ENCODE measurements at places on chromosomes 2 and 18.

DNA sequence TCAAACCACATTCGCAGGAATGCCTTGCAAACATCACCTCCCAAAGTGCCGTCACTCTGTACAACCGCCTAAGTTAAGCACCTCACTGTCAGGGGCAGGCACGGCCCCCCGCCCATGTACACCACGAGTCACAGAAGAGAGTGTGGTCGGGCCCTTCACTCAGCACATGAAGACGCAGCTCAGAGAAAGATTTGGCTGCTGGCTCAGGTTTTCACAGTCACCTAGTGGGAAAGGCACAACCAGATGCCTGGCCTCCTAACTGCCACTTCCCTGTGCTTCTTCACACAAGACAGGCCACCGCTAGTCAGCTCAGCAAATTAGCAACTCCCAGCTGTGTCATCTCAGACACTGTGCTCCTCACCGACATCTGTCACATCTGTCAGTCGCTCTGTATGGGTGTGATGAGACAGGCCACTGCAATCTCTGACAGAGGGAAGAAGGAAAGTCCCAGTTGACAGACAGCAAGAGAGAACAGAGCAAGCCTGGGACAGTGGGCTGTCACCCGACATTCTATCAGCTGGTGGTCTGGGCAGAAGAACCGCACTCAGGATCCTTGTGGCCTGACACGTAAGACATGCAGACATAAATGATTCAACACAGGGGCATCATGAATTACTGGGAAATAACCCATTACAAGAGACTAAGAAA lies 60.8 kb downstream of the CRACDL start:
- no peak for DNase-seq

DNA sequence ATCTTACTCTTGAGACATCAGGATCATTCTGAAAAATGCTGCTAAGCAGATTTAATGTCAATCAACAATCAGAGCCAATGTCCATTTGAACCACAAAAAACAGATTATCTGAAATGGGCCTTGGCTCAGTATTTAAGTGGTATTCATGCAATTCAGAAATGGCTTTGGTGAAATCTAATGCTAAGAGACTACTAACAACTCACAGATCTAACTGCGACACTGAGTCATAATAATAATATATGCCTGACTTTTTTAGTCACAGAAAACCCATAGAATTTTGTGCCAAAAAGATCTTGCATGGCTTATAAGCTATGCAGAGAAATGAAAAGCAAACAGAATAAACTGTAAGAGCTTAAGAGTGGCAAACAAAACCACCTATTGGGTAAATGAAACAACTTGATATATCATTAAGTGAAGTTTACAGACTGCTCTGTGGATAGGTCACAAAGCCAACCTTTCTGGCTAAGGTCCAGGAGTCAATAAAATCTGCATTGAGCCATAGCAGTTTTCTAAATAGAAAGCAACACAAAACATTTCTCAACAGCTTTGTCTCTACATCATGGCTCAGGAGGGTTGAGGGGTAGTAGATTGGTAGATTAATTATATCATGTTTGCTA lies 234.3 kb downstream of the LRATD1 start:
- DNase-seq, result no peak

- DNase-seq, result no peak
Measured at GRCh38 chr2:228917220-228917619, 353.9 kb downstream of the PID1 start.

DNA sequence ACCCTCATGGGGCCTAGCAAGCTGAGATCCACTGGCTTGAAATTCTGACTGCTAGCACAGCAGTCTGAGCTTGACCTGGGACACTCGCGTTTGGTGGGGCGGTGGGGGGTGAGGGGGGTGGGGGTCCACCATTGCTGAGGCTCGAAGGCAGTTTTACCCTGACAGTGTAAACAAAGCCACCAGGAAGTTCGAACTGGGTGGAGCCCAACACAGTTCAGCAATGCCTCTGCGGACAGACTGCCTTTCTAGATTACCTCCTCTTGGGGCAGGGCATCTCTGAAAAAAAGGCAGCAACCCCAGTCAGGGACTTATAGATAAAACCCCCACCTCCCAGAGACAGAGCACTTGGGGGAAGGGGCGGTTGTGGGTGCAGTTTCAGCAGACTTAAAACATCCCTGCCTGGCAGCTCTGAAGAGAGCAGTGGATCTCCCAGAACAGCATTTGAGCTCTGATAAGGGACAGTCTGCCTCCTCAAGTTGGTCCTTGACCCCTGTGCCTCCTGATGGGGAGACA lies 149.7 kb upstream of the TANK start:
- no peak for DNase-seq

DNA sequence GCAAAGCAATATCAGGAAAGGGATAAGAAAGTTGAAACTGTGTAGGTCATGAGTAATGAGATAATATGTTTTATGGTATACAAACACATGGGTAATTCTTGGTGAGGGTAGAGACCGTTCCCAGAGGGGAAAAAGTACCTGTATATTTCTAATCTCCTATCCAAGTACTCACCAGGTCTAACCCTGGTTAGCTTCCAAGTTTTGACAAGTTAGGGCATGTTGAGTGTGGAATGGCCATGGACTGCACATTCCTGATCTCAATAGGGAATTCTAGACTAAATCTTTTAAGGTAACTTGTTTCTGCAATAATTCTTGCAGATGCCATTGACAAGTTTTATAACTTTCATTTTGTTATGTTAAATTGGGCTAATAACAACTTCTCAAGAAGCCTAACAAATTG lies 216.6 kb downstream of the SPAG16 start:
- DNase-seq, result no peak

DNA sequence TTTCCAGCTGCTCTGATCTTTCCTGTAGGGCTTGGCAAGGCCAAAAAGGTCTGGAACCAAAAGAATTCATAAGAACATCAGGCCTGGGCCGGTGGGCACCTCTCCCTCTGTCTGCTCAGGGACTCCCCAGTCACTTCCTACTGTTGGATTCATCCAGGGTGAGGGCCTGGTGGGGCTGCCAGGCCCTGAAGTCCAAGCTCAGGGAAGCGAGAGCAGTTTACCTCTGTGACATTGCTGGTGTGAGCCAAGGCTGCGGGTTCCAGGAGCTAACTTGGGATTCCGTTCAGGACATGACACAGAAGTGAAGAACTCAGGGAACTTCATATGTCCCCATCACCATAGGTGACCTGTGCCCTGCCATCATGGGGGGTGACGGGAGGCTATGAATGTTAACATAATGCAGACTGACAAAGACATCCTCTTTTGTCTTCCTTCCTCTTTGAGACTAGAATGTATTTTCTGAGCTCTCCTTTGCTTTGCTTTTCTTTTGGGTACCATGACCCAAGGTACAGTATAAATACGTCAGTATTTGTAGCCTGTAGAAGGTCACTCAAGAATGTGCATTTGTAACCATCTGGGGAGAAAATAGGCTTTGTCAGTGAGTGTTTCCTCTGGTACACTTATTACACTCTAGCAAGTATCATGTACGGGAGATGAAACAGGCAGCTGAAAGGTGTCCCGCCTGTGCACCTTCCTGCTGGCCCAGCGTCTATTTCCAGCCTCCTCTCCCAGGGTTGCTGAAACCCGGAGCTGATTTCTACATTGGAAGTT lies 130.5 kb upstream of the SLC1A4 start:
- no peak for DNase-seq

- no peak for DNase-seq
Measured at GRCh38 chr2:3585261-3586109, 9.4 kb upstream of the COLEC11 start.

- DNase-seq, result no peak
Measured at GRCh38 chr2:181500201-181500600, 43.0 kb downstream of the ITGA4 start.

GRCh38 chr2:53473775-53474311 lies 293.8 kb upstream of the CHAC2 start:
- no peak for DNase-seq

- no peak for DNase-seq
Measured at GRCh38 chr2:122129399-122129798, 373.9 kb downstream of the TSN start.

DNA sequence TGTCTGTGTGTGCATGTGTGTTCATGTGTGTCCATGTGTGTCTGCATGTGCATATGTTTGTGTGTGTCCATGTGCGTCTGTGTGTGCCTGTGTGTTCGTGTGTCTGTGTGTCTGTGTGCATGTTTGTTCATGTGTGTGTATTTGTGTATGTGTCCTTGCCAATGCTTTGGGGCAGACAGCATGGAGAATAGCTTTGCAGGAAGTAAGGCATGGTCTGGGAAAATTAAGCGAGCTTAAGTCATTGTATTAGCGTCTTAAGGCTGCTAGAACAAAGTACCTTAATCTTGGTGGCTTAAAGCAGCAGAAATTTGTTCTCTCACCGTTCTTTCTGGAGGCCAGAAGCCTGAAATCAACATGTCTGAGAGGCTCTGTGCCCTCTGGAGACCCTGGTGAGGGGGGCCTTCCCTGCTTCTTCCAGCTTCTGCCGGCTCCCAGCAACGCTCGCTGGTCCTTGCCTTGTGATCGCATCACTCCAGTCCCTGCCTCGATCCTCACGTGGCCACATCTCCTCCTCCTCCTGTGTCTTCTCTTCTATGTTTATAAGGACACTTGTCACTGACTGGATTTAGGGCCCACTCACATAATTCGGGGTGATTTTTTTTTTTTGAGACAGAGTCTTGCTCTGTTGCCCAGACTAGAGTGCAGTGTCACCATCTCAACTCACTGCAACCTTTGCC lies 3.8 kb downstream of the NEU2 start:
- no peak for DNase-seq

GRCh38 chr2:65390134-65390533 lies 42.3 kb downstream of the SPRED2 start:
- no peak for DNase-seq

GRCh38 chr18:6793455-6793854 lies 63.9 kb downstream of the ARHGAP28 start:
- no peak for DNase-seq

DNA sequence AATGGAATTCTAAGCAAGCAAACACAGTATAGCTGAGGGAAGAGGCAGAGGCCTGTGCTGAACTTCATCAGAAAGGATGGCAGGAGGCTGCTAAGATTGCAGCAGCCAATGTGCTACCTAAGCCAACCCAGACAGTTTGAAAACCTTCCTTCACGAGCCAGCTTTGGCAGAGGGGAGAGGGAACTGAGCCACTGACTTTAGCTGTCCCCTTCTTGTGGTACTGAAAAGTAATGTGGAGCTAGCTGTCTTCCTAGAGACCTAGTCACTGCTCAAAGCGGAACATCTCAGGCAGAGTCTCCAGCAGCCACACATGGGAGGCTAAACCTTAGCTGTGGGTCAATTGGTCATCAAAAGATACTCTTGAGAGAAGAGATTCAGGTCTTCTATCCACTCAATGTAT lies 419.0 kb downstream of the FBXO15 start:
- DNase-seq, result no peak

- no peak for DNase-seq
Measured at GRCh38 chr2:142966284-142966683, 88.8 kb downstream of the KYNU start.

DNA sequence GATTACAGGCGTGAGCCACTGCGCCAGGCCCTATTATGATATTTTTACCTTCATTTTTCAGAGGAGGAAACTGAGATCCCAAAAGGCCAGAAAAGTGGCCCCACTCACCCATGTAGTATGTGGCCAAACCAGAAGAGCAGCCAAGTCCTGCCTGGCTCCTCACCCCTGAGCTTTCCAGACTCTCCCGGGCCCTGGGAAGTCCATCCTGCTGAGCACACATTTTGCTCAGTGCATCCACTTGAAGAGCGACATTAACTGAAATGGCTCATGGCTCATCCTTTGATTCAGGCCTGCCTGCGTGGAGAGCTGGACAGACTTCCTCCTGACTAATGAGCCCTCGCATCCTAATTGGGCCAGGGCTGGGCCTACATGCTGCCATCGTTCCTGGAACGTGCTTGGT lies 9.5 kb upstream of the NGEF start:
- no peak for DNase-seq

GRCh38 chr2:149155196-149155969 lies 116.9 kb downstream of the LYPD6B start:
- DNase-seq, result no peak

DNA sequence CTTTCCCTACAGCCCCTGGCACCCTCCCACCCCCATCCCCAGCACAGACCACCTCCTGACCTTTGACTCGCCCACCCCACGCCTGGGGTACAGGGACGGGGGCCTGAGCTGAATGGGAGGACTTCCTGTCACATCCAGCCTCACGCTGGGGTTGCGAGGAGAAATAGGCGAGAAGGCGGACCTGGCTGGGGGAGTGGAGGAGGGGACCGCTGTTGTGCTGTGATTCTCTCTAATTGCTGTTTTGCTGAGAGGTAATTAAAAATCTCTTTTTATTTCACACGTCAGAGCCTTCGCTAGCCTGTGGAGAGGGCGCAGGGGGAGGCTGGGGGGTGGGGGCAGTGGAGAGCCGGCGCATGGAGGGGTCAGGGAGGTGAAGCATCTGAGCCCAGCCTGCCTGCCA lies 9.7 kb upstream of the ECEL1 start:
- no peak for DNase-seq

DNA sequence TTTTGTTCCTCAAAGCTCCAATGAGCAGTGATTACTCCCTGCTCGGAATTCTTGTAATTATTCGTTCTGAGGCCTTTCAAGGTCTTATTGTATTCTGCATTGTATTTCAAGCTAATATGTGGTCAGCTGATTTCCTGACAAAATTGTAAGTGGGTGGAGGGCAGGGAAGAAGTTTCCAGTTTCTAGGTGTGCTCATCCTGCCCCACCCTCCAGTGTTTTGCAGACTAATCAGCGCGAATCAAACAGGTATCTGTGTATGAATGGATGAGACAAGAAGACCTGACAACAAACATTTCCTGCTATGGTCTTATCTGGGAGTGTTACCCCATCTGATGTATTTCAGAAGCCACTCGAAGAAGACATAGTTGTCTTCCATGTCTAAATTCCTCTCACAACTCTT lies 35.3 kb downstream of the MYCN start:
- DNase-seq, result no peak

GRCh38 chr18:63683152-63683551 lies 19.6 kb upstream of the SERPINB11 start:
- no peak for DNase-seq

GRCh38 chr2:127859712-127860085 lies 1.7 kb upstream of the POLR2D start:
- peak; percentile 87 for DNase-seq

DNA sequence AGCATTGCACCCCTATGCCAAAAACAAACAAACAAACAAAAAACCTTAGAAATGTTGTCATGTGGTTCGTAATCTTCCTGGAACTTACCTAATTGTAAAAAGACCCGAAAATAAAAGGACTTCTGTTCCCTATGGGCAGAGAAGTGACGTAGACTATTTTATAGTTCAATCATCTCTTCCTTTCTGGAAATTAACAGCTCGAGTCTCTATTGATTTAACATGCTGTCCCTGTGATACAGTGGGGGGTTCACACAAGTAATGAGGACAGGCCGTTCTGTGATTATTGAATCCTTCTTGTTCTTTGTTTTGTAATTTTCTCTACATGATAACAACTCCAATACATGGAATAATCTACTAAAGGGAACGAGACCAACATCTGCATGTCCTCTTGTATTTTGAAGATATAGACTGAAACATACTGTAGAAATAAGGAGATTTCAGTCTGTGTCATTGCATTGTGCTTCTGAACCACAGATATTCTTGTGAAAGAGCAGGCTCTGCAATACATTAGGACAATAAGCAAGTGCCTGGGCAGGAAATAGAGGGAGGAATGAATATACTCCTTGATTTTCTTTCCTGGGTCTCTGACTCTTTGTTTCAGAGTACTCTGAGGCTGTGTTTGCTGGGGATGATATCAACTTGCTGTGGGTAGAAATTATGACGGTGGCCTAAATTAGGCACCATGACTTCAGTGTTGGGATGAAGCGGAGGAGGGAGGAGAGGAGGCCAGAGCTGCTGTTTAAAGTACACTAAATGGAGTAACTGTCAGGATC lies 65.7 kb upstream of the PPM1B start:
- no peak for DNase-seq

All from naive thymus-derived CD8-positive, alpha-beta T cell (primary cell).